Stimulated activated CD8-positive, alpha-beta memory T cell treated with anti-CD3 and anti-CD28 coated beads, Interleukin-12 subunit alpha, Interleukin-12 subunit beta, amount 100 ng/mL, for 1 hour (primary cell): ENCODE measurements at places on chromosomes 11 and 22.

GRCh38 chr11:112321501-112322172, 61.0 kb upstream of the PLET1 start:
- no peak for DNase-seq

GRCh38 chr11:43879789-43880639, 617 bp upstream of the ALKBH3 start:
- DNase-seq = no peak

GRCh38 chr22:35838855-35839576, 121.3 kb downstream of the APOL5 start:
- no peak for DNase-seq

GRCh38 chr11:77039491-77040400, 5.5 kb downstream of the B3GNT6 start:
- DNase-seq = no peak

DNA sequence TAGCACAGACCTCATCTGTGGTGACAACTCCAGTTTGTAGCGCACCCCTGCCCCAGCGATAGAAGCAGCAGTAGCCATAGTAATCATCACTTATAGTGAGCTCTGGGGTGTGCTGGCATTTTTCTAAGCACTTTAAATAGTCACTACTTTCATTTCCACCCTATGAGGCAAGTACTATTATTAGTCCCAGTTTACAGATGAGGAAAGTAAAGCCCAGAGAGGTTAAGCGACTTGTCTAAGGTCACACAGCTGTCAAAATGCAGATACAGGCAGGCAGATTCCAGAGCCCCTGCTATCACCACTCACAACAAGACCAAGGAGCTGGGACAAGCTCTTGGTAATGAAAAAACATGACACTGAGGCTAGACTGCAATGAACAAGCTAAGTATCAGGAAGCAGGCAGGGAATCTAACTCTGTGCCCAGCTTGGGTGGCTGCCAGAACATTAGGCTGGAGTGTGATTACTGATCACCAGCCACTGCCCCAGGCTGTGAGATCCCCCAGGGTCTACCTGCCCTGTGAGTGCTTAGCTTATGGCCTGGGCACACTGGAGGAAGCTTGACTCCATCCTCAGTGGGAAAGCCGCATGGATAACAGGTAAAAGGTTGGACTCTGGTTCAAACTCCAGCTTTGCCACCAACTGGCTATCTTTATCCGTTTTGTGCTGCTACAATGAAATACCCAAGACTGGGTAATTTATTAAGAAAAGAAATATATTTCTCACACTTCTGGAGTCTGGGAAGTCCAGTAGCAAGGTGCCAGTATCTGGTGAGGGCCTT, 561.1 kb downstream of the MN1 start:
- no peak for DNase-seq

DNA sequence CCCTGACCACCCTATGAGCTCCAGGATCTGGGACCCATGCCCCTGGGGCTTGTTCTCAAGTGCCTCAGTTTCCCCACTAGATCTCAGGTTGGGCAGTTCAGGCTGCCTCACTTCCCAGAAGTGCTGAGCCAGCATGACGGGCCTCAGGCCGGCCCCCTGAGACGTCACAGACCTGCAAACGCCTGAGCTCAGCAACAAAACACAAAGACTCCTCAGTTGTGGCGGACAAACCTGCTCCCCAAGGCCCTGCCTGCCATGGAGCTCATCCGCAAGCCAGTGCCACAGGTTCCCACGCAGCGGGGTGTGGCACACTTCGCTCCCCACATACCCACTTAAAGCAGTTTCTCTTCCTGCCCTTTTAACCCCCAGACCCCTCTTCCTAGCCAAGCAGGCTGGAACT, 45.2 kb downstream of the NECTIN1 start:
- DNase-seq = no peak
